Globus pallidus (tissue), 1 donor: ENCODE measurements at places on chromosomes 11 and 22.
A peak's percentile ranks its signal among the peaks of the same experiment; 100 is the strongest.

DNA sequence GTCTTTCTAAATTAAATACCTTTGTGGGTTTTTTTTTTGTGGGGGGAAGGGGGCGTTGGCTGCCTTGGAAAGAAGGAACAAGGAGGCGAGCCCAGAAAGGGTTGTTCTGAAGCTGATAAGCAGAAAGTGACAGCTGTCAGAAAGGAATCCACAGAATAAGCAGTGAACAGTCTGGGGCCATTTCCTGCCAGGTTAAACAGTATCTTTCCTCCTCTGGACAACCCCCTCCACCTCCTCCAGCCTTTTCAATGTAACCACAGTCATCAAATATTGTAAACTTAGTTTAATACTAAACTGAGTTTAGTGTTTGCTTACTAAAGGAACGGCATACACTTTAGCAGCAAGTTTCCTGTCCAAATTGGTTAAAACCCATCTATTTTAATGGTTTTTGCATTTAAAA lies 271.2 kb upstream of the SYN3 start:
- no peak for DNase-seq

- DNase-seq, result peak; percentile 40
Observed at GRCh38 chr11:7579361-7579791, 65.6 kb downstream of the PPFIBP2 start.

GRCh38 chr22:42797011-42797410 lies 60.1 kb downstream of the ARFGAP3 start:
- no peak for DNase-seq

GRCh38 chr11:84526250-84526649 lies 1100.9 kb downstream of the DLG2 start:
- DNase-seq, result no peak

- no peak for DNase-seq
Observed at GRCh38 chr22:19679522-19680101, 34.7 kb upstream of the SEPTIN5 start.

- DNase-seq, result no peak
Observed at GRCh38 chr22:34669001-34669400, 397.0 kb upstream of the ISX start.

GRCh38 chr22:28247136-28247535 lies 328.1 kb upstream of the PITPNB start:
- DNase-seq, result no peak

- no peak for DNase-seq
Observed at GRCh38 chr11:74714904-74715303, 16.3 kb downstream of the CHRDL2 start.

- no peak for DNase-seq
Observed at GRCh38 chr11:26584818-26585217, 12.8 kb upstream of the MUC15 start.

- no peak for DNase-seq
Observed at GRCh38 chr11:133509924-133510697, 22.2 kb downstream of the OPCML start.

- no peak for DNase-seq
Observed at GRCh38 chr11:90700789-90701439, 478.1 kb upstream of the CHORDC1 start.

- DNase-seq, result peak; percentile 55
Observed at GRCh38 chr11:12963792-12964536, 45.2 kb upstream of the RASSF10 start.

- DNase-seq, result no peak
Observed at GRCh38 chr11:79077702-79078330, 363.0 kb downstream of the TENM4 start.

DNA sequence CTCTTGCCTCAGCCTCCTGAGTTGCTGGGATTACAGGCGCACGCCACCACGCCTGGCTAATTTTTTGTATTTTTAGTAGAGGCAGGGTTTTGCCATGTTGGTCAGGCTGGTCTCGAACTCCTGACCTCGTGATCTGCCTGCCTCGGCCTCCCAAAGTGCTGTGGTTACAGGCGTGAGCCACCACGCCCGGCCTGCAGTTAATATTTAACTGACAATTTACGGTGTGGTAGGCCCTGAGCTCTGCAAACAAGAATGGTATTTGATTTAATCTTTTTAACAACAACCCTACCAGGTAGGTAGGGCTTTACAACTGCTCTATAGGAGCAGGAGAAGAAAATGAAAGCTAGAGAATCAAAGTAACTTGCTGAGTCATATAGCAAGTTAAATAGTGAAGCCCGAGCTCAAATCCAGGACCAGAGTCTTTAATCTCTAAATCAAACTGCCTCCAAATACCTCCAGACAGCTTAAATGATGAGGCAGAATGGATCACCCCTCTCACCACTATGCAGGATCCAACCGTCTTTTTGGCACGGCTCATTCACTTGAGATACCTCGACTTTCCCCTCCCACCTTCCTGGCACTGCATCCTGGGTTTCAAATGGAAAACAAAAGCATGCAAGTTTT lies 9.4 kb downstream of the UEVLD start:
- DNase-seq, result no peak

- no peak for DNase-seq
Observed at GRCh38 chr11:93653080-93653479, 8.4 kb upstream of the CEP295 start.

- DNase-seq, result peak; percentile 48
Observed at GRCh38 chr11:43736502-43737200, 56.1 kb downstream of the HSD17B12 start.

- DNase-seq, result no peak
Observed at GRCh38 chr11:70169127-70169526, 34.0 kb upstream of the FADD start.

DNA sequence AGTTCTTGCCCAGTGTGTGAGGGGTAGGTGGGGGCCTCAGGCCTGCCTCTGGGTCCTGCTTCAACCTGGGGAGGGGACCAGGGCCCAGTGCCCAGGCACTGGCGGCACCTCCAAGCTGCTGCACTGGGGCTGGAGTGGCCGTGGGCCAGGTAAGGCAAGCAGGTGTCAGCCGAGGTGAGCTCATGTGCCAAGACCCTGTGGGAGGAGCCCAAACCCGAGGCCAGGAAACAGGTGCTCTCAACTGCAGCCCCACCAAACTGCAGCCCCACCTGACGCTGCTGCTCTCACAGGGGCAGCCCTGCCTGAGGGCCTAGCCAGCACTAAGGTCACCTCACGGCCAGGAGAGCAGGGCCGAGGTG lies 18.1 kb upstream of the GNB1L start:
- DNase-seq, result no peak

- DNase-seq, result no peak
Observed at GRCh38 chr22:36223504-36223903, 15.8 kb downstream of the APOL2 start.

- DNase-seq, result no peak
Observed at GRCh38 chr11:69447786-69448185, 33.7 kb upstream of the LINC01488 start.

GRCh38 chr11:62245271-62245753 lies 3.3 kb downstream of the SCGB1D2 start:
- no peak for DNase-seq

GRCh38 chr11:131178020-131178419 lies 192.4 kb upstream of the NTM start:
- DNase-seq, result no peak

DNA sequence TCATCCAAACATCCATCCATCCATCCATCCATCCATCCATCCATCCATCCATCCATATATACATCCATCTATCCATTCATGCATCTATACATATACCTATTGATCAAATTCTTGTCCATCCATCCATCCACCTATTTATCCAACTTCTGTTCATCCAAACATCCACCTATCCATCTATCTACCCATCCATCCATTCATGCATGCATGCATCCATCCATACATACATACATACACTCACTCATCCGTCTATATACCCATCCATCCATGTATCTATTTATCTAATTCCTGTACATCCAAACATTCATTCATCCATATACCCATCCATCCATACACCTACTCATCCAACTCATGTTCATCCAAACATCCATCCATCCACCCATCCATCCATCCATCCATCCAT lies 19.3 kb upstream of the YWHAH start:
- no peak for DNase-seq

DNA sequence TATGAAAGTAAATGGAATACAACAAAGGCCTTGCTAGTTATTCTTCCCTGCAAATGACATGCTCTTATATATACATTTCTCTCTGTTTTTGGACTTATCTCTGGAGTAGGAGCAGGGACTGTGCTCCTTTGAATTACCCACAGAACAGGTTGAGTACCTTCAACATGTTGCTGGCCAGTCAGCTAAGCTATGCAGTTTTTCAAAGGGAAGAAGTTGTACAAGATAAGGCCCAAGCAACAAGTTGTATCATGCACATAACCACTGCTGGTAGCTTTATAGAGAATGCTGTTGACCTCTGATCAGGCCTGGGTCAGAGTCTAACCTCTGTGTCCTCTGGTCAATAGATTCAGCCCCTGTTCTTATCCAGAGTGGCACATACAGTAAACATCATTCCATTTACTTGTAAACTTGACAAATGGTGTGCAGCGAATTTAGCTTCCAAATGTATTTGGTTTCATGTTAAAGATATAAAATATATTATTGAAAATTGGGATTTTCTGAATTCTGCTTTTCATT lies 99.6 kb downstream of the C11orf87 start:
- DNase-seq, result no peak

GRCh38 chr22:25452116-25452700 lies 112.3 kb upstream of the GRK3 start:
- no peak for DNase-seq

GRCh38 chr11:117837070-117837776 lies 12.7 kb upstream of the FXYD2 start:
- no peak for DNase-seq

DNA sequence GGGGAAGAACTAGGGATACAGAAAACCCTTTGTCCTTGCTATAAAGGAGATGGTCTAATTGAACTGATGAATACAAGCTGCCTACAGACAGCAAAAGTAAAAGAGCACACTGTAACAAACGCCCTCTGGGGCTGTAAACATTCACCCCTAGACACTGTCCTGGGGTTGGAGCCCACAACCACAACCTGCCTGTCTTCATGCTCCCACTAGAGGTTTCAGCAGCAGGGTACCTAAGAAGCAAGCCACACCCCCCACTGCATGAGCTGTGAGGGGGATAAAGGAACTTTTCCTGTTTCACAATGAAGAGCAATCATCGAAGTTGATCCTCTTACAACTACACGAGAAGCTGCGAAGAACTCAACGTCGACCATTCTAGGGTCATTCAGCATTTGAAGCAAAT lies 90.5 kb upstream of the LUZP2 start:
- DNase-seq, result no peak

GRCh38 chr11:67302571-67303131 lies 679 bp upstream of the SSH3 start:
- DNase-seq, result no peak

GRCh38 chr11:111225881-111226280 lies 19.6 kb upstream of the POU2AF2 start:
- no peak for DNase-seq

- DNase-seq, result no peak
Observed at GRCh38 chr11:68020575-68020974, 9.9 kb upstream of the NDUFS8 start.

GRCh38 chr11:60455531-60456042 lies at the start of gene MS4A1:
MS4A1 (plus strand) TSS chr11:60455847; CDS start chr11:60462375, 6,528 bp downstream.
- DNase-seq, result no peak

- DNase-seq, result no peak
Observed at GRCh38 chr22:26534874-26535602, 22.8 kb upstream of the TFIP11 start.

GRCh38 chr11:496834-497564 lies 10.0 kb downstream of the RNH1 start:
- DNase-seq, result no peak

DNA sequence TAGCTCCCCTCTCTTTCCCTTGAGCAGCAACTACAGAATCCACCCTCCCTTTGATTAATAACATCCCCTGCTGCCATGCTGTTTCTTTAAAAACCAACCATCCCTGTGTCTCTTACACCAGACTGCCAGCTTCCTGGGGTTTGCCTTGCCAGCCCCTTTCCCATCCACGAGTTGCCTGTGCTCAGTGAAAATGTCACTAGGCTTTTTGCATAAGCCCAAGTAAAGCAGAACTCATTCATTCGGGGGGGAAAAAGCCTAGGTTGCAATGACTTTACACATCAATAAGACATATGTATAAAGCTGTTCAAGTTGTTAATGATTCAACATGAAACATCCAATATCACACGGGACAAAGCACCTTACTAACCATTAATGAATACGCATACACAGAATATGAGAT lies 398.7 kb downstream of the OPCML start:
- no peak for DNase-seq

GRCh38 chr11:68550485-68550817 lies 89.9 kb downstream of the PPP6R3 start:
- no peak for DNase-seq

DNA sequence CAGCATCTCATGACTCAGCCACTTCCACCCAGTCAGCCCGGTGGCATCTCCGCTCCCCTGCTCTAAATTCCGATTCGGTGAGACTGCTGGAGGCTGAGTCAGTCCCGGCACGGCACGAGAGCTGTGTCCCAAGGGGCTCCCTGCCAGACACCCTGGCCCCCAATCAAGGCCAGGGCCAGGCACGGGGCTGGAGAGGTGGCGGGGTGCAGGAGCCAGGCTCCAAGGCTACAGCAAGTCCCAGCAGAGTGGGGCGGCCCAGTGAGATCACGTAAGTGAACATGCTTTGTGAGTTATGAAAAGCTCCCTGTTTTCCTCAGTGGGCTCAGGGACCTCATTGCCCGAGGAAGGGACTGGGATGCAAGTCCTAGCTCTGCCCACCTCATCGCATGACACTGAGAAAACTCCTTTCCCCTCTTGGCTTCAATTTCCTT lies 3.0 kb downstream of the C11orf68 start:
- no peak for DNase-seq

DNA sequence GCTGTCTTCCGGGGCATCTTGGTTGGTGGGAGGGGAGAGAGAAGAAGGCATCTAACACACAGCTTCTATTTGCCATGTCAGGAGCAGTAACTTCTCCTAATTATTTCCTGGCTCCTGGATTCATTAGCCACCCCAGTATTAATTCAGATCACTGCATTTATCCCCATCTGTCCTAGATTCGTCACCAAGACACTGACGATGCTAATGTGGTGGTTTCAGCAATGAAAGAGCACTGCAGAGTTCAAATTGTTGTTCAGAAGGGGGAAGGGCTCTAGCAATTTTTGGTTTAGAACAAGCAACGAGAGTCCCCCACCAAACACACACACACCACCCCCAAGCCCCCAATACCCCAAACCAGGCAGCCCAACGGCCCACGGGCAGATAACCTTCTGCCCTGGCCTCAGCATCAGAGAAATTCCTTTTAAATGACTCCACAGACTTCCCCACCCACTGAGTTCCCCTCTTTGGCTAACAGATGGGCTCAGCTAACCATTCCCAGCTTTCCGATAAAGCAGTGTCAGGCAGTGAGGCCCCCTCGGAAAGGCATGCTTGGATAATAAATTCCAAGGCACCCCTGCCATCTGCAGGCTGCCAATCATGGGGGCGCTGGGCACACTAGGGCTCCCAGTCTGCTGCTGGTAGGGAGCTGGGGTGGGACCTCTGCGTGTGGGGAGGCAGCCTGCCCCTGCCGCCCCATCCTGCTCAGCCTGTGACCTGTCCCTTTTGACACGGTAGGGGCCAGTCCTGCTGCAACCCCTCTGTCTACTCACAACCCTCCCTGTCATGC lies 453.5 kb downstream of the MIAT start:
- DNase-seq, result no peak
